ENCODE measurements at places on chromosomes 4 and X.

GRCh38 chr4:122759639-122760310, 27.3 kb downstream of the BBS12 start:
- no peak for DNase-seq

- DNase-seq: no peak
These were observed 24.5 kb downstream of the CETN2 start for GRCh38 chrX:152806035-152806434.

- no peak for DNase-seq
These were observed 181.1 kb downstream of the EVC2 start for GRCh38 chr4:5527211-5527610.

DNA sequence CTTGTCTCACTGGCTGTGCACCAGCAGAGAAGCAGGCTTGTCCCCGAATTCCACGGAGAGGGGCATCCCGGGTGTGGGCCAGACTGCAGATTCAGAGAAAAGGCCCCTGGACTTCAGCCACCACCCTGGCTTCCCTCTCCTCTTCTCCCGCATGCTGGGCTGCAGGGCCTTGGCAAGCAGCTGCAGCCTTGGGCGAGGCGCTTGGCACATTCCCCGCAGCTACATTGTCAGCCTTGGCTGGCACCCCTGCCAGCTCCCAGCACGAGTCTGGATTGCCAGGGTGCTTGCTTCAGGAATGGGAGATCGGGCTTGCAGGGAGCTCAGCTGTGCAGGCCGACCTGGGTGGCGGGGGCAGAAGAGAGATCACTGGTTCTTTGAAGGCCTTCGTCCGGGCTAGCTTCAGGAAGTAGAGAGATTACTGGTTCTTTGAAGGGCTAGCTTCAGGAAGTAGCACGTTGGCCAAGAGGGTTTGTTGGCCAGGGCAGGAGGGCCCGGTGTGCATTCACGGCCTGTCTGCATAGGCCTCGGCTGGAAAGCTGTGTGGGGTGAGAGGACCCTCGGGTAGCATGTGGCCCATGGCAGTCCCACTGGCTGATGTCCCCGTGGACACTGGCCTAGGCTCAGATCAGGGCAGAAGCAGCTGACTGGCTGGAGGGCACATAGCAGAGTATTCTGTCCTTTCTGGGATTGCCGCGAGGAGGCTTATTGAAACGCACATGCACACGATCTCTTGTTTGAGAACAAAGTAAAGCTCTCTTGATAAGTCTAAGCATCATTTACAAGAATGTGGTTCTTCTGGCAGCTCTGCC, 2.7 kb downstream of the ABCD1 start:
- no peak for DNase-seq

DNA sequence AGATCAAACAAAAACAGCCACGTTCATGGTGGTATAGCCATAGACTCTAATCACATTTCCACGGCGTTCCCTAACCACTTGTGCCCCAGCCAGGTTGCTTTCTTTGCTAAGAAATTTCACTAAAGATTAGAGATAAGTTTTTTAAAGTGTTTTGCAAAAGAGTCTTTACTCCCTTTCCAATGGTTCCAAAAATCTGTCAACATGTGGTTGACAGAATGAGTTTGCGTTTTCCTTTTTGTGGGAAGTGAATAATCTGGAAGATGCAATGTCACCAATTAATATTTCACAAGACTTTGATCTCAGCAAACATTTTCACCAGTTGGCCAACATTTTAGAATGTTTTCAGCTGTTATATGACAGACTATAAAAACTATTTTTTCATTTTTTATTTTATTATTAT, 35.3 kb downstream of the CXCL1 start:
- DNase-seq: no peak

- DNase-seq: peak; percentile 48
These were observed at the start of gene PABPC4L for GRCh38 chr4:134201216-134202161. Gene PABPC4L, minus strand, starts transcription at chr4:134201789. Its CDS starts 770 bp downstream, at chr4:134201019.

GRCh38 chr4:101643186-101643837, 147.2 kb upstream of the BANK1 start:
- DNase-seq: no peak

GRCh38 chr4:139142980-139143379, 34.0 kb downstream of the ELF2 start:
- no peak for DNase-seq

- DNase-seq: no peak
These were observed 36.4 kb downstream of the TMEM150C start for GRCh38 chr4:82525307-82525911.

GRCh38 chr4:177879851-177880250, 437.6 kb upstream of the AGA start:
- no peak for DNase-seq

DNA sequence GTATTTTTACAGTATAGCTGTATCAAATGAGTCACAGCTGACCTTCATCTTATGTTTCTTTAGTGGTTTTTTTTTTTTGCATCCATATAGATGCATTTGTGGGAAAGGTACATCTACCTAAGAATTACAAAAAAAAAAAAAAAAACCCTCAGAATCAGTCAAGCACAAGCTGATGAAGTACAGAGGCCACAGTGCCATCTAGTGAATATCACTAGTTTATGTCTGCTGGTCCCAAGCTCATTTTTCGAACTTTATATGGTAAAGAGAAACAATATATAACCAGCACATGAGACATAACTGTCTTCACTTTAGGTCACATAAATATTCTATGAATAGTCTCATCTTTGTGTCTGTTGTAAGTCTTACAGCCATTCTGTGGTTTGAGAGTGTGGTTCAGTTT, 220.1 kb downstream of the DLG3 start:
- peak; percentile 1 for DNase-seq

GRCh38 chr4:39442998-39443397, 15.7 kb downstream of the RPL9 start:
- DNase-seq: no peak

GRCh38 chr4:110275871-110276270, 77.5 kb upstream of the ELOVL6 start:
- no peak for DNase-seq

- no peak for DNase-seq
These were observed 21.2 kb downstream of the SPRY1 start for GRCh38 chr4:123417813-123418212.

DNA sequence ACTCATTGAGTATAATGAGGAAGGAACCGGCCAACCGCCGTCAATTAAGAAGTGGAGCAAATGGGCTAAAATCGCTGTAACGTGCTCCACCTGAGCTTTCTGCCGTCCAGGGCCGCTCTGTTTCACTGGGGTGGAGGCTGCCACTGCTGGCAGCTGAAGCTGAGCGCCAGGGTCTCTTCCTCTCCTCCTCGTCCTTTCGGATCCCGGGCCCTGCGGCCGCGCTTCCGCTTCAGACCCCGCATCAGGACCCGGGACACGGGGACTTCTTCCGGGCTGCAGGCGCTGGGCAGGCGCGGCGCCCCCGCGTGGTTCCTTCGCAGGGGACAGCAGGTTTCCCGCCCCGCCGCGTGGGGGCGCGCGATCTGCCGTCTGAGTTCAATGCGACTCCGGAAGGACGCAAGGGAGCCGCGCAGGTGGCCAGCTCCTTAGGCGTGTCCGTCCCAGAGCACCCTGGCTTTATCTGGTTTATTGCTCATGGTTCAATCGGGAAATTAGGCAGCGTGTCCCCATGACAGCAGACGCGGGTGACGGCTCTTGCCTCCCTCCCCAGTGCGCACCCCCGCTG, 519.8 kb downstream of the TRIML1 start:
- DNase-seq: no peak

DNA sequence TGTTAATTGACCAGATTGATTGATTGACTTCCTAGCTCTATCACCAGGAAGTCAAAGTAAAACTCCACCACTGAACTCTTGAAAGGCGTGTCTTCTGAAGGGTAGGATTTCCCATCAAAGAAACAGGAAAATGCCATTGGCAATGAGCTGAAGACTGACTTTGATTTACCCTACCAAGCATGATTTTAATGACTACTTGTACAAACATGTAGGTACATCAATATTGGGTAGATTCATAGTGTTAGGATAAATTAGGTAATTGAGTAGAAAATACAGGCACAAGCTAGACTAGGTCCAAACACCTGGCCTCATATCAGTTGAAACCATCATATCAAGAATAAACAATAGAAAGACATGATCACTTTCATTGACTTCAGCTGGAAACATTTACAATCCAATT, 53.2 kb upstream of the ATXN3L start:
- no peak for DNase-seq

Data from brain microvascular endothelial cell (primary cell).